AG04449 (cell line): ENCODE measurements at places on chromosomes 11 and 22.

DNA sequence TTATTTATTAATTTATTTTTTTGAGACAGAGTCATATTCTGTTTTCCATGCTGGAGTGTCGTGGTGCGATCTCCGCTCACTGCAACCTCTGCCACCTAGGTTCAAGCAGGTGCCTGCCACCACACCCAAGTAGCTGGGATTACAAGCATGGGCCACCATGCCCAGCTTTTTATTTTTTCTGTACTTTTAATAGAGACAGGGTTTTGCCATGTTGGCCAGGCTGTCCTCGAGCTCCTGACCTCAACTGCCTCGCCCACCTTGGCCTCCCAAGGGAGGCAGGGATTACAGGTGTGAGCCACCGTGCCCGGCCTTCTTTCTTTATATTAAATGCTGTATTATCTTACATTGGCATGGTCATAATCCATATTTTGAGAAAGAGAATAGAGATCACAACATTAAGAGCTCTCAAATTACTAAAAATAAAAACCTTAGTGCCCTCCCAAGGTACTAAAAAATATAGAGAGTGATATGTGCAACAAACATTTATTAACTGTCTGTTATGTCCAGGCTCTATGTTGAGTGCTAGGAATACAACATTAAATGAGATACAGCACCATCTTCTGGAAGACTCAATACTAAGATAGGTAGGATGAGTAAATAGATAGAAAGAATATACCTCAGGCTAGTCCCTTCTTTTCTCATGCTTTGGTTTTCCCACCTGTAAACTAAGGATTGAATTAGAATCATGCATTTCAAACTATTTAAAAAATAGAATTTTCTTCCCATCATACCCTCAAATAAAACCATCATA, 84.1 kb downstream of the BBOX1 start:
- no peak for DNase-seq

- no peak for DNase-seq
Observed at GRCh38 chr11:118625036-118625690, 17.7 kb downstream of the PHLDB1 start.

- DNase-seq: no peak
Observed at GRCh38 chr11:83693306-83693992, 407.3 kb upstream of the CCDC90B start.

DNA sequence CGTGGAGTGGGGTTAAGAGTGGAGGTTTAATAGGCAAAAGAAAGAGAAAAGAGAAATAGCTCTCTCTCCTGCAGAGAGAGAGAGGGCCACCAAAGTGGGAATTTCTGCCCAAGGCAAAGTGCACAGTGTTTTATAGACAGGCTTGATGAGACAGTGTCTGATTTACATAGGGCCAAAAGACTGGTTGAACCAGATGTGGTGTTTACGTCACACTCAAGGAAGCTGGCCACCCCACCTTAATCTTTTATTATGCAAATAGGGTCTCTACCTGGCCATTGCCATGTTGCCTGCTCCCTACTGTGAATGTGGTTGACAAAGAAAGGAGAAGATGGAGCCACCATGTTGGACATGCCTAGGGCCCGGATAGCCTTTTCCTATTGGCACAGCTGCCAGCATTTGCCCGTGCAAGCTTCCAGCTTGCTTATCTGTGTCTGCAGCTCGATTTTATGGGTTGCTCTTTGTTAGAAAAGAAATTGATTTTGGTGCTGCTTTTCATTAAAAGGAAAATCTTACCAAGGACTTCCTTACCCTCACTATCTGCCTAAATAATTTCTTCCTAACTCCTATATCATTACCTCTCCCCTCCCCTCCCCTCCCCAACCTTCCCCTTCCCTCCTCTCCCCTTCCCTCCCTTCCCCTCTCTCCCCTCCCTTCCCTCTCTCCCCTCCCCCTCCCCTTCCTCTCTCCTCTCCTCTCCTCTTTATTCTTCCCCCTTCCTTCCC, 436.0 kb downstream of the NELL1 start:
- no peak for DNase-seq

DNA sequence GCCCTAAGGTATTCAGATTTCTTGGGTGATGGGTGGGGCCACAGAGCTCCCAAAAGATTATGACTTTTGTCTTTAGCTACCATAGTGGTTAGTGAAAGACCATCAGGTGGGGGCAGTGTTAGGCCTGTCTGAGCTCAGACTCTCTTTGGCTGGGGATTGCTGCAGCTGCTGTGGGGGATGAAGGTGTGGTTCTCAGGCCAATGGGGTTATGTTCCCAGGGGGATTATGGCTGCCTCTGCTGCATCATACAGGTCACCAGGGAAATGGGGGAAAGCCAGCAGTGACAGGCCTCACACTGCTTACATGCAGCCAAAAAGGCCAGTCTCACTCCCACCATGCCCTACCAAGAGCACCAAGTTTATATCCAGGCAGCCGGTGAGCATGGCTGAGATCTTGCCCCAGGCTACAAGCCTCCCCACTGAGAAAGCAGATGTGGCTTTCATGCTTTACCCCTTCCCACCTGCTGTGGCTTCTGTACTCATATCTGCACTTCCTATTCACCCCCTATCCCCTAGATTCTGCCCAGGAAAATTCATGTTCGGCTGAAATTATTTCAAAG, 24.8 kb downstream of the CNTF start:
- DNase-seq: no peak

DNA sequence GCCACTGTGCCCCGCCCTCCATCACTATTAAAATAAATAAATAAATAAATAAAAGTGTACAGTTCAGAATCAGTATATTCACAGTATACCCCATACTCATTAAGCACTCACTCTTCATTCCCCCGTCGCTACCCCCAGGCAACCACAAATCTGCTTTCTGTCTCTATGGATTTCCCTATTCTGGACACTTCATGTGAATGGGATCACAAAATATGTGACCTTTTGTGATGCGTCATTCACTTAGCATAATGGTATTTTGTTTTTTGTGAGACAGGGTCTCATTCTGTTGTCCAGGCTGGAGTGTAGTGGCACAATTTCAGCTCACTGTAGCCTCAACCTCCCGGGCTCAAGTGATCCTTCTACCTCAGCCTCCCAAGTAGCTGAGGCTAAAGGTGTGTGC, 52.8 kb downstream of the RBX1 start:
- no peak for DNase-seq
